ENCODE measurements at places on chromosomes 11 and 22.

DNA sequence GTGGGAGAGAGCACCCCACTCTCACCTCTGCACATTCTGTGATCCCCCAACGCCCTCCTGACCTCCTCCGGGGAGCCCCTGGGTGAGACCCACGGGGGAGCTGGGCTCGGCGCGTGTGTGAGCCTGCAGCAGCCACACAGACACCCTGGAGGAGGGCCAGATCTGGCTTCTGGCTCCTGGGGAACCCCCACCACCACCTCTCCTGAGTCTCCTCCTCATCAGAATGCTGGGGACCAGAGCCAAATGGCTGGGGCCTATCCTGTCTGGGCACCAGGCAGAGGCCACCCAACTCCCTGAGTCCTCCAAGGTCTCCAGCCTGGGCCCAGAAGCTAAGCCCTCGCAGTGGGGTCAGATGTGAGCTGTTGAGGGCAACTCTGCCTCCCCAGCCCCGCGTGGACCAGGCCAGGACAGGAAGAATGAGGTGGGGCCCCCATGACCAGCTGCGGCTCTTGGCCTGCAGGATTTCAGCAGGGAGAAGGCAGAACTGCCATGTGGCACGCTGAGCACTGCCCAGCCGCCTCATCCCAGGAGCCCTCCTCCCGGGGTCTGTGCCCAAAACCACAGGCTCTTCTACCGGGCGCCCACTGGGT is 5.5 kb upstream of the PIM3 start:
- no peak overlapping the region for H3K4me3 ChIP-seq
- DNase-seq, result no peak
- H3K4me1 ChIP-seq, result peaks cover 36% of the 10 kb centered on the region
- no peak overlapping the region for H3K27ac ChIP-seq
- no peaks in the 10 kb centered on the region for H3K27me3 ChIP-seq
- peaks cover 62% of the 10 kb centered on the region for H3K36me3 ChIP-seq

DNA sequence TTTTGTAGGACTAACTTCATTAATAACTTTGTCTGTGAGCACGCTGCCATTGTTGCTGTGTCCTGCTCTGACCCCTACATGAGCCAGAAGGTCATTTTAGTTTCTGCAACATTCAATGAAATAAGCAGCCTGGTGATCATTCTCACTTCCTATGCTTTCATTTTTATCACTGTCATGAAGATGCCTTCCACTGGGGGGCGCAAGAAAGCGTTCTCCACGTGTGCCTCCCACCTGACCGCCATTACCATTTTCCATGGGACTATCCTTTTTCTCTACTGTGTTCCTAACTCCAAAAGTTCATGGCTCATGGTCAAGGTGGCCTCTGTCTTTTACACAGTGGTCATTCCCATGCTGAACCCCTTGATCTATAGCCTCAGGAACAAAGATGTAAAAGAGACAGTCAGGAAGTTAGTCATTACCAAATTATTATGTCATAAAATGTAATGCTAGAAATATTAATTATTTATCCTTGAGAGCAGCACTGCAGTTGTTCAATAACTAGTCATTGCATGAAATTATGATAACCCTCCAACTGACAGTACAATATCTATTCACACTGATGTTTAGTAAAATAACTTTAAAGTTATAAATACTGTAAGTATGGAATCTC is 46.4 kb upstream of the OR5D13 start:
- no peaks in the 10 kb centered on the region for H3K36me3 ChIP-seq
- H3K27me3 ChIP-seq, result no peaks in the 10 kb centered on the region

DNA sequence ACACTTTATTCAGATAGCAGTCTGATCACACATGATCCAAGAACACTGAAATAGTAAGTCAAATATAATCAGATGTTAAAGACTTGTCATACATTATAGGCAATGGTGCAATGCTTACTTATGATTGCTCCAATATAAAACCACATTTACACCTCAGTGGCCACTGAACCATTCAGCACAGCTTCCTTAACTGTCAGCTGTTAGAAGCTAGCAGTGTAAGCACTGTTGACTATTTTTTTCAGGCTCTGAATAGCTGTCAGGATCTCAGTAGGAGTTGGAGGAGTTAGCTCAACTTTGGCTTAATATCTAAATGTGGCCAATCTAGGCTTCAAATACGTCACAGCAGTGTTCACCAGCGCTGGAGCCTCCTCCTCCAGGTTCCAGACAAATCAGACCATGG is 36.6 kb downstream of the METTL15 start:
- H3K27me3 ChIP-seq, result no peaks in the 10 kb centered on the region
- no peak for DNase-seq
- H3K36me3 ChIP-seq, result peaks cover under 1% of the 10 kb centered on the region
- H3K4me3 ChIP-seq, result no peak overlapping the region
- H3K27ac ChIP-seq, result no peak overlapping the region

GRCh38 chr11:68212421-68213134 is 518 bp downstream of the KMT5B start:
- H3K4me3 ChIP-seq, result peak overlapping the region; percentile 91
- DNase-seq, result peak; percentile 77
- peaks cover 7% of the 10 kb centered on the region for H3K27me3 ChIP-seq
- peaks cover 58% of the 10 kb centered on the region for H3K36me3 ChIP-seq

DNA sequence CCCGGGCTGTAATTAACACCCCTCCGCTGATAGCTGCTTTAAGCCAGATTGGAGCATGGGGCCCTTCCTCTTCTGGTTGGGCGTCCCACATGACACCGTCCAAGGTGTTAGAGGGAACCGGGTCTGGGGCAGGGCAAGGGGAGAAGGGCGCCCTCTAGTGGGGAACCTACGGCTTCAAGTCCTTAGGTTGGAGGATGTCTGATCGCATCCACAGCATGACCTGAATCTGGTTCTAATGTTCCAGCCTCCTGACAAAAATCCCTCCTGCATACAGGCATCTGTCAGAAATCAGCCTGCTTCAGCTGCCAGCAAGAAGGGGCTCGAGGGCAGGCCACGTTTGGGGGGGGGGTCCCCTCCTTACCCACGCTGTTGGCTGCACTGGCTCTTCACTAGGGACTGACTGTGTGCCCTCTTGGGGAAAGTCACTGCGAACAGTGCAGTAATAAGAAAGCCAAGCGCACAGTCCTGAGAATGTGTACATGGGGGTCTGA is 94.2 kb upstream of the TBCEL start:
- H3K4me1 ChIP-seq, result no peaks in the 10 kb centered on the region
- H3K27me3 ChIP-seq, result peaks cover 32% of the 10 kb centered on the region
- no peak overlapping the region for H3K27ac ChIP-seq
- DNase-seq, result peak; percentile 40
- H3K4me3 ChIP-seq, result no peak overlapping the region
